Heart right ventricle (tissue), 16 donors: ENCODE measurements at places on chromosomes 6 and 20. TPM values are rescaled to one million over a fixed set of nuclear protein-coding genes. Genes with fewer than 3 reads are reported as not detected.

DNA sequence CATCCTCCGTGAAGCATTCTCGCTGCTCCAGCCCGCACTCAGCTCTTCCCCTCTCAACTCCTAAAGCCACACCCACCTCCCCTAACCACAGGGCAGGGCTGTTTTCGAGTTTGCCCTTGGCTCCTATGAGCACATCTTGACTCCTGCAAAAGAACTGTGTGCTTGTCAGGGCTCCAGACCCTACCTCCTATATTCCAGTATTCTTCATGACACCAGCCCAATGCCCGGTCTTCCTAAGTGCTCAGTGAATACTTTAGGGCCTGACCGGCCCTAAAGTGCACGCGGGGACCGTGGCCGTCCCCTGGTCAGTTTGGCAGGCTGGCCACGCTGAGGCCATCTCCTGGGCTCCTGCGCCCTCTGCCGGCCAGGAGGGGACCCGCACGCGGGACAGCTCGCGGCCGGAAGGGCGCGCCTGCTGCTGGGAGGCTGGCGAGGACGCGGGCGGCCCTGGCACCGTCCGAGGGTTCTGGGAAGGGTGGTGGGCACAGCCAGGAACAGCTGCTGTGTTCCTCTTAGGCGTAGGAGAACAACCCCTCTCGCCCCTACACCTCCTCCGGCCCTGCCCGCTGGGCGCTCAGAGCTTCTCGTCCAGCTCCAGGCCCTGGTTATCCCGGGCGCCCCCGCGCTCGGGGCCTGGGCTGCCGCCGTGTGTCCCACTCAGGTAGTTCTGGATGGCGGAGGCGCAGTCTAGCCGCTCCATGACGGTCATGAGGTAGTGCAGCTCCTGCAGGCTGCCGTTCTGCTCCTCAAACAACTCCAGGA is 11.0 kb downstream of the UNC5CL start:
- peak; percentile 90 for DNase-seq

The HCRTR2 gene
- not detected for total RNA-seq

GRCh38 chr20:49982072-49982345 is 771 bp upstream of the SNAI1 start:
- no peak for DNase-seq

The ZC3H12D gene
- total RNA-seq: 0.59 TPM

DNA sequence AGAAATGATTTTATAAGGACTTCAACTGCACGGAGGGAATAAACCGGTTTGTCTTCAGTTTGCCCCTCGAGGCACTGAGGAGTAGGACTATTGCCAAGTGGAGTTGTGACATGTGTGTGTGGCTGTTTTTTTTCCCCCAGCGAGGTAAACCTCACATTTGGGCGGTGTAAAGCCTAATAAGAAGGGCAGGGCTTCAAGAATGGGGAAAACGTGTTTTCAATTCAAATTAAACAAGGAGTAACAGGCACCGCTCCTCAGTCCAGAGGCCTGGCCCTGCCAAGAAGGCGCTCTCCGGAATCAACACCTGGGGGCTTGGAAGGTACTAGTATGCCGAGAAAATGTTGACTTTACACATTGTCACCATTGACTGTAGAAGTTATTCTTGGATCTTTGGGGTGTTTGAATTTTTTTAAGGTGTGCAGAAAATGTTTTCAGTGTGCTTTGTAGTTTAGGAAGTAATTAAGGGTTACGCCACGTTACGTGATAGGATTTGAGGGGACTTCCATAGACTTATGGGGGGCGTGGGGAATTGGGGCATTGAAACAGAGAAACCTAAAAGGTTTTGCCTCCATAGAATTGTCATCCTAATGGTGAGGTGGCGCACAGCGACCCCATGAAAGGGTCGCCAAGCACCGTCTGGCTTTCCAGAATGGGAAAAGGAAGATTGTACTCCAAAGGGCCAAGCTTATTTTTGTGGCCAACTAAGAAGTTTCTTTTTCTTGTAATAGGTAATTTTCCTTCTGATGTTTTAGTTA is 791 bp downstream of the ADGRG6 start:
- no peak for DNase-seq

The ACTL10 gene
- total RNA-seq: not detected

The TSPO2 gene
- not detected for total RNA-seq

DNA sequence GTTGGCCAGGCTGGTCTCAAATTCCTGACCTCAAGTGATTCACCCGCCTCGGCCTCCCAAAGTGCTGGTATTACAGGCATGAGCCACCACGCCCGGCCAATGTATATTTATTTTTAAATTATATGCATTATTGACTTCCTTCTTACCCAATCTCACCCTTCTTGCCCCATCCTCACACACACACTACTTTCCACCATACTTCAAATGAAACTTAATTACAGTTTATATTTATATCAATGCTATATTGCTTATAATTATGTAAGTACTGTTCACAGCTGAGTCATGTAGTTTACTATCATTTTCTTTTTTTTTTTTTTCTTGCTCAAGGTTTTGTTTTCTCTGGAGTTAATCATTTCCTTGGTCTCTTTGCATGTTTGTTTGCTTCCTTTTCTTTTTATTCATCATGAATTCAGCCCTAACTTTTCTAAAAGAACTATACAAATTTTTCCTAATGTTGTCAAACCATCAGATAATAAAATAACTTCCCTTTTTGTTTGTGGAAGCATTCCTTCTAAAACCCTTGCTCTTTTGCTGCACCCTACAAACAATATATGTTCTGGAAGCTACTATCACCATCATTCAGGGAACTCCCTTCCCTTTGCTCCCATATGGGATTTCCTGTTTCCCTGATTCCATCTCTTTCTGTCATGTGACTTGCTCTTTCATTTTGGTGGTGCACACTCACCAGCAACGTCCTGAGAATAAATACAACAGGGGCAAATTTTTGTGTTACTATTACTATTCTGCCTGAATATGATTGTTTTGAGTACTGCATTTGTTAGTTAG is 201.7 kb upstream of the SASH1 start:
- no peak for DNase-seq

GRCh38 chr20:11057624-11058023 is 383.8 kb upstream of the JAG1 start:
- DNase-seq: no peak

GRCh38 chr20:2871661-2872458 is 1.4 kb upstream of the PTPRA start:
- DNase-seq: no peak

GRCh38 chr6:168968228-168968627 is 285.4 kb downstream of the THBS2 start:
- DNase-seq: no peak

- DNase-seq: no peak
Observed at GRCh38 chr6:154301839-154302752, 54.5 kb downstream of the IPCEF1 start.

- DNase-seq: peak; percentile 34
Observed at GRCh38 chr20:1934721-1935573, 39.7 kb downstream of the SIRPA start.

- no peak for DNase-seq
Observed at GRCh38 chr6:79964607-79965081, 17.3 kb upstream of the ELOVL4 start.

The SF3B5 gene
- 121 TPM for total RNA-seq

The PAK5 gene
- total RNA-seq: not detected

The BFSP1 gene
- 0.68 TPM for total RNA-seq

The ZBTB12 gene
- total RNA-seq: 3.4 TPM

DNA sequence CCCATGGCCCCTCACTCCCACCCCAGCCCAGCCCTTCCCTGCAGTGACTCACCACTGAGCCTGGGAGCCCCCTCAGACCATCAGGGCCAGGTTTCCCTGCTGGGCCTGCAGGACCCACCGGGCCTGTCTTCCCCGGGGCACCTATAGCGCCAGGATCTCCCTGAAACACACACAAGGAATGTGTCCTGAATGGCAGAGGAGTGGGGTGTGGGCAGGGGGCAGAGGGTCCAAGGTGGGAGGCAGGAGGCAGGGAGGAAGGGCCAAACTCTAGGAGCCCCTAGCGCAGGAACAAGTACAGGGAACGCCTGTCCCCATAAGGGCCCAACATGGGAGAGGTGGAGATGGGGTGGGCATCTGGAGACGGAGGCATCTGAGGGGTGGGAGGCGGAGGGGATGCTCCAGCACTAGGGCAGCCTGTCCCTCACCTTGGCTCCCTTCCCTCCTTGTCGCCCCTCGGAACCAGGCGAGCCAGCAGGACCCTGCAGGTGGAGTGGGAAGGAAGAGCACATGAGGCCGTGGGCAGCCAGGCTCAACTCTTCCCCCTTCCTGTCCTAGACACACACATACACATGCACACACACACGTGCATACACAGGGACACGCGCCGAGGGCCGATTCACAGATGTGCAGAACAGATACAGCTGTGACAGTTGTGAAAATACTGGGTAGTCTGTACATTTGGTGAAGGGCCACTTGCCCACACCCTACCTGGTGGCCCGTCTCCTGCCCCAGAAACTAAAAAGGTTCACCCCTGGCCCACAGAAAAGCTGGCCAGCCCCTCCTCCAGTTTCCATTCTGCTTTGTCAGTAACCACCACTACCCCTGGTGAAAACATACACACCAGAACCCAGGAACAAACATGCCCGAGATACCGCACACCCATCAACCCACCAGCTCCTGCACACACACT is 24.6 kb downstream of the COL11A2 start:
- no peak for DNase-seq

The ARMC2 gene
- total RNA-seq: 10.6 TPM

DNA sequence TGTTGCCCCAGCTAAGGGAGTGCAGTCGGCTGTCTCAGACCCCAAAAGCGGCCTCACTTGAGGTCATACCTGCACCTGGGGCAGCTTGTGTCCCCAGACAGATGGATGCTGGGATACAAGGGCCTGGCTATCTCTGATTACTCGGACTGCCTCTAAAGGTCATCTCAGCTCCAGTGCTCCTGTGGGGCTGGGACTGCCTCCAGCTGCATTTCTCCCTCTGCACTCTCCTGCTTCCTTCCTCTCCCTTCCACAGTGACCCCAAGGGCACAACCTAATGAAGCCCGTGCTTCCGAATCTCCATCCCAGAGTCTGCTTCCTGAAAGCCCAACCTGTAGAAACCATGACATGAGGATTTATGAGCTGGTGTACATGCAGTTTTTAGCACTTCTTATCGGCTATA is 22.8 kb upstream of the OCSTAMP start:
- DNase-seq: no peak

- no peak for DNase-seq
Observed at GRCh38 chr6:50093938-50094272, 44.2 kb upstream of the DEFB112 start.

- DNase-seq: no peak
Observed at GRCh38 chr6:117617210-117618035, 15.1 kb upstream of the GOPC start.
